ENCODE measurements at places on chromosomes 7 and 10.
A peak's percentile ranks its signal among the peaks of the same experiment; 100 is the strongest.

GRCh38 chr10:4517746-4518145 lies 308.3 kb upstream of the AKR1E2 start:
- DNase-seq = no peak

- peak; percentile 46 for DNase-seq
These were observed 159.6 kb downstream of the PARD3 start for GRCh38 chr10:34655286-34656170.

DNA sequence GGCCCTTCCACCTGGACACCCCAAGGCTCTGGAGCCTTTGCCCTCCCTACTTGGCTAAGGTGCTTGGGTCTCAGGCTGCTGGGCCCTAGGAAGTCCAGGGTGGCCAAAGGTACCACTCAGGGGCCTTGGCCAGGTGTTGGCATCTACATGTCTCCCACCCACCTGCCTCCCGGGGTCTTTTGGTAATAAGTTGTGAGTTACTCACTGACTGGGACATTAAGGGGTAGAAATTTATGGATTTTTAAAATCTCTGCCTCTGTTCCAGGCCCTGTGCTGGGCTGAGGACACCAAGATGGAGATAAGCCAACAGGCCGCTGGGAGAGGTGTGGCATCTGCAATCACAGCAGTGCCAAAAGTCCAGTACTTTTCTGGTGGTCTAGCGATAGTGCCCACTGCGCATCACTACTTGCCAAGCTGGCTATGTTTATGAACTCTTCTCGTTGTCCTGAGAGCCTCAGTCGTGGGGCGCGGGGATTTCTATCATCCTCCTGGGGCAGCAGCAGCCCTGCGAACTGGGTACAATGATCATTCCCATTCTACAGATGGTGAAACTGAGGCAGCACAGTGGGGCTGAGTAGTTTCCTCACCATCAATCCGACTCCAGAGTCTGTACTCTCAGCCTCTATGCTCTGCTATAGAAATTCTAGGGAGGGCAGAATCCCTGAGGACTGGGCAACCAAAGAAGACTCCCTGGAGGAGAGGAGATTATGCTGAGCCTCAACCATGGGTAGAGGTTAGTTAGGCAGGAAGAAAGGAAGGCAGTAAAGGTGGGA lies 36.2 kb downstream of the TBATA start:
- DNase-seq = no peak

GRCh38 chr10:83166344-83166743 lies 973.0 kb upstream of the GHITM start:
- no peak for DNase-seq

DNA sequence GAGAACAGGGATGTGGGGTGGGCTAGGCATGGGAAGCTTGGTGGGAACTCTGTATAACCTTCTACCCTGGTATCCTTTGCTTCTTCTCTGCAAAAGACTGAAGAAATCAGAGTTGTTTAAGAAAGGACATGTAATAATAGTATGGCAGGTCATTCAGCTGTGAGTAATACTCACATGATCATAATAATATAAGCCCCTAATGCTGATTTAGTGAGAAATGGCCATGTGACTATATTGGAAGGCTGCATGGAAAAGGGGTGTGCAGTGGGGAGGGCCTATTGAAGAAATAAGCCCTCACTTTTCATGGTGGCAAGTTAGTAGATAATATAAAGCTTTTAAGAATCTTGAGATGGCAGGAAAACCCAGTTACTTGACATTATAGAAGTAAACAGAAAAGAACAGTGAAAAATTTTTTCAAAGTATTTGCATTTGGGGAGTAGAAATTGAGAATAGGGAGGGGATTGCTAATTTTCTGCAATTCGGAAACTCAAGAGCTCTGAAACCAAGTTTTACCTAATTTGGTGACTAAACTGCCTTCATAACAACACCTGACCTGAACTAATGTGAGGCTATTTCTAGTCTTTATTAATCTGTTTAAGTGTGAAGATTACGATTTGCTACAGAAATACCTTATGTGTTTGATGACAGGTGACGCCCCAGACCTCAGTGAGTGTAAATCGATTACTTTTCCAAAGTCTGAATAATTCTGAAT lies 44.4 kb downstream of the ATXN7L1 start:
- no peak for DNase-seq

DNA sequence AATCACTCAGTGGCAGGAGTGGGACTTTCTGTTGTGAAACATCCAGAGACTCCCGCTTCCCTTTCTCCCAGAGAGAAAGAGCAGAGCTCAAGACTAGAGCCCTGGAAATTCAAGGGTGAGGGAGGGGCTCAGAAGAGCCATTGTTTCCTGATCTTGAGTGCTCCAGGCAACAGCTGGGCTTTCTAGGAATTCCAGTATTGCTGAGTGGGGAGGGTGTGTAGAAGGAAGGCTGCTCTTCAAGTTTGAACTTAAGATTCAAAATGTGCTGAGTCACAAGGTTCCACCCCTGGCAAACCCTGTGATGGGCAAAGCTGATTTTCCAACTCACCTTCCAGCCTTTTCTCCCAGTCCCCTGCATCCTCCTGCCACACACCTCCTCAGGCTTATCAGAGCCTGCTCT lies 42.3 kb upstream of the MSRB2 start:
- no peak for DNase-seq

DNA sequence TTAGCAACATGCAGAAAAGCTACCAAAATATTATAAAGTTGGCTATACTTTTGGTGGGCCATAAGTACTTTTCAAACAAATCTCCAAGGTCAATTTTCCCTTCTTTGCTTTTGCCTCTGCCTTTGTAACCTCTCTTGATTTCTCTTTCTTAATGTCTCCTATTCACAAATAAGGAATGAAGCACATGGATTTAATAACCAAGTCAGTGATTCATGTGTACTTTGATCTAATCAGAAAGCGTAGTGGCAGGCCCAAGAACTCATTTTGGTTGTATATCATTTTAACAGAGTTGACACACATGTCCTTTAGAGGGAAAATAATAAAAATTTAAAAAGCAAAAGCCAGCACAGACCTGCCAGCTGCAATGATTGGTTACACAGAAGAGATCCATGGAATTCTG lies 93.7 kb downstream of the FZD1 start:
- DNase-seq = no peak

GRCh38 chr10:31133251-31133791 lies 101.7 kb upstream of the ZNF438 start:
- DNase-seq = no peak

- DNase-seq = no peak
These were observed 40.2 kb downstream of the CYCS start for GRCh38 chr7:25084821-25085220.

GRCh38 chr7:141697211-141697871 lies 4.6 kb downstream of the DENND11 start:
- no peak for DNase-seq

GRCh38 chr10:75091146-75091545 lies 20.3 kb upstream of the SAMD8 start:
- DNase-seq = no peak

DNA sequence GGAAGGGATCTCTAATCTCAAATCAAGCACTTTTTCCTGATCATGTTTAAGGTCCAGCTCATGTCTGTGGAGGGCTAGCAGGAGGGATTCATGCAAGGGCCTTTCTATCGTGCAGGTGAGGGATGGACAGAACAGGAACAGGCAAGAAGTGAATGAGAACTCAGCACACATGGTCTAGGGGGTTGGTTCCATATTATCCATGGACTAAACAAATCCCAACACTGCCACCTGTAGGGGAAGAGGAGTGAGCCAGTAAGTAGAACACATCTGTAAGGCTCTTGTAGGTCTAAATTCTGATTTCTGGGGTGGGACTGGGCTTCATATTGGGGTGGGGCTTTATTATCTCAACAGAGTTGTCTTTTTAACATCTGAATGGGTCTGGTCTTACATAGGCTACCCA lies 138.0 kb upstream of the TARP start:
- DNase-seq = peak; percentile 46

DNA sequence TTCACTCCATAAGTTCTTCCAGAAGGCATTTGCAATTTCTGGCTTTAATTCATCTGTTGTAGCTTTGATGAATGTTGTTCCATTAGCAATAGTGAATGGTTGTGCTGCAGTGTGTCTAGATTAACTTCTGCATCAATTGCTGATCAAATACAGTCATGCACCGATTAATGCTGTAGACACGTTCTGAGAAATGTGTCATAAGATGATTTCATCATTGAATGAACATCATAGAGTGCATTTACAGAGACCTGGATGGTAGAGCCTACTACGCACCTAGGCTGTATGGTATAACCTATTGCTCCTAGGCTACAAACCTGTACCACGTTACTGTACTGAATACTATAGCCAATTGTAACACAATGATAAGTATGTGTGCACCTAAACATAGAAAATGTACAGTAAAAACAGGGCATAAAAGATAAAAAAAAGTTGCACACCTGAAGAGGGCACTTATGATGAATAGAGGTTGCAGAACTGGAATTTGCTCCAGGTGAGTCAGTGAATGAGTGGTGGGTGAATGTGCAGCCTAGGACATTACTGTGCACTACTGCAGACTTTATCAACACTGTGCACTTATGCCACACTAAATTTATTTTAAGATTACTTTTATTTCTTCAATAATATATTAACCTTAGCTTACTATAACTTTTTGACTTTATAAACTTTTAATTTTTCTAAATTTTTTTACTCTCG lies 170.7 kb downstream of the HERPUD2 start:
- DNase-seq = no peak

- no peak for DNase-seq
These were observed 75.9 kb downstream of the HIBADH start for GRCh38 chr7:27586825-27587224.

- no peak for DNase-seq
These were observed 25.9 kb downstream of the GIMAP8 start for GRCh38 chr7:150476285-150476684.

DNA sequence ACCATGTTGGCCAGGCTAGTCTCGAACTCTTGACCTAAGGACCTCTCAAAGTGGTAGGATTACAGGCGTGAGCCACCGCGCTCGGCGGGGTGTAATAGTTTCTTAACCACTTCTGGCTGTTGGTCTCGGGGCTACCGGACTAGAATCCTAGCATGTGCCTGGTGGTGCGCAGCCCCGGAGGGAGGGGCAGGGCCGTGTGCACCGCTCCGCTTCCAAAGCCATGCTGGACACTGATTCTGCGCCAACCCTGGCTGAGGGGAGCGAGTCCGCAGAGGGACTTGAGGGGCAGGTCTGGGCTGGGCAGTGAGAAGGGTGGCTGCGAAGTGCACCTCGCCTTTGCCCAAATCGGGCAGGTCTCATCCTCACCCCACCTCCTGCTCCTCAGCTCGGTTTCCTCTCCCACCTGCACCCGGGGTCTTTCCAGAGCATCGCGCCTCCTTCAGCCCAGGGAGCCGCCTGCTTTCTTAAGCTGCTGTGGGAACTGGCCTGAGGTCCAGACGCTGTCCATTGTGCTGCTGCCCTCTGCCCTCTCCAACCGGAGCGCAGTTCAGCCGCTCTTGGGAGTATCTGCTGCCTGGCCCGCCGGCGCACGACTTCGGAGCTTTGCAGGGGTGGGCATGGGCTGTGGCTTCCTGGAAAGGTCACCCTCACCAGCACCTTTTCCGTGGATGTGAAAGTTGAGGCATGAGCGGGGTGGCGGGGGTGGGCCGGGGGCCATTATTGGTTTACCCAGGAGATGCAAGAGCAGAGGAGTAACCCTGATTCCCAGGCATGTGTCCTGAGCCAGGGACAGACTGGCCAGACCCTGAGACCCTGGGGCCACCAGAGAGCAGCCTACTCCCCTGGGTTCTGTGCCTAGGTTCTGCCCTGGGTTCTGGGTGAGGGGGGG lies 422.6 kb upstream of the NUPR2 start:
- no peak for DNase-seq

GRCh38 chr10:112082120-112082519 lies 101.4 kb downstream of the GPAM start:
- no peak for DNase-seq

- no peak for DNase-seq
These were observed 33.7 kb downstream of the NRBF2 start for GRCh38 chr10:63166742-63167258.
